ENCODE measurements at places on chromosomes 7 and 10.
A peak's percentile ranks its signal among the peaks of the same experiment; 100 is the strongest.

DNA sequence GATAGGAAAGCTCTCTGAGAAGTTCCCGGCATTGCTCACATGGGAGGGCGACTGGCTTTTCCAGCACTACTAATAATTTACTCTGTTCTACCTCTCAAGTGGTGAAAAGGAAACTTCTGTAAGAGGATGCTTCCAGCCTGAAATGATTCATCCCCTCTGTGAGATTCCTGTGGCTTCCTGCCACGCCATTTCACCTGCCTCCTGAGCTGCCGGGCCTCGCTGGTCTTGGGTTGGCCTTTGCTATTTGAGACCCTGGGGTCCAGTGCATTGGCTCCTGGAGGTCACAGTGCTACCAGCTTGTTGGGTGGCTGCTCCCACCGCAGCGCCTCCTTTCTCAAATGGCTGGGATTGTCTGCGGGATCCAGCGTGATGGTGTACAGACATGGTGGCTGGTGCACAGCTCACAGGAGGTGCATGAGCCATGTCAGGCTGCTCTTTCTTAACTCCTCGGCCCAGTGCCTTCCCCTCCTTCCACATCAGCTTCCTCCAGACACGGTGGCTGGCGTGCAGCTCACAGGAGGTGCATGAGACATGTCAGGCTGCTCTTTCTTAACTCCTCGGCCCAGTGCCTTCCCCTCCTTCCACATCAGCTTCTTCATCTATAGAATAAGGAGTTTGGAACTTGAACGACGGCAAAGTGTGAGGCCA is 42.9 kb upstream of the PCBD1 start:
- peak; percentile 73 for DNase-seq

GRCh38 chr7:29401769-29402168 is 161.9 kb upstream of the PRR15 start:
- no peak for DNase-seq

- DNase-seq: no peak
Measured at GRCh38 chr7:975702-976473, 539 bp upstream of the COX19 start.

DNA sequence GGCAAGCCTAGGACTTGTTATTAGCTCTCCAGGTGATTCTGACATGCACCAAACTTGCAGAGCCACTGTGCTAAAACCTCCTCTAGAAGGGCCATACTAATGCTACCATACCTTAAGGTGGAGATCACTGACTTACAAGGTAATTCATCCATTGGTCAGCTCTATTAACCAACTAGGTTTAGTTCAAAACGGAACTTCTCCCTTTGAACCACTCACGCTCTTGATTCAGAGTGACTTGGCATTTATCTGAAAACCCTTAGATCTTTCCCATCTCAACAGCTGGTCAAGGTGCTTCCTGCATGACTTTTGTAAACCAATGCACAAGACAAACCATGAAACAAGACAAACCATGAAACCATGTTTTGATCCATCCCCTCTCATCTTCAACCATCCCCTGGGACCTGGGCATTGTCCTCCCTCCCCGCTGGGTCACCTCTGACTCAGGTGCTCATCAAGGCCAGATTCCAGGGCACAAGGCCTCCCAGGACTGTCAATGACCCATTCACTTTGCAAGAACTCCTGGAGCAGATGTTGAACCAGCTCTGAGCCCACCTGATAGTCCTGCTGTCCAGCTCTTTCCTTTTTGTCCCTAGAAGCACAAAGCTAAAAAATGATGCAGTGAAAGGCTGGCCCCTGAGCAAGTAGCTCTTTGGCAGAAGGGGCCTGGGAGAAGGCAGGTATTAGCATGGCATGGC is 18.8 kb downstream of the IMPDH1 start:
- DNase-seq: no peak
